Brain pericyte (primary cell): ENCODE measurements at places on chromosomes 7 and 10.
A peak's percentile ranks its signal among the peaks of the same experiment; 100 is the strongest.

- no peak for DNase-seq
These were observed 69.7 kb upstream of the PLPP4 start for GRCh38 chr10:120387326-120387725.

GRCh38 chr10:75288140-75288711, 52.5 kb upstream of the COMTD1 start:
- no peak for DNase-seq

DNA sequence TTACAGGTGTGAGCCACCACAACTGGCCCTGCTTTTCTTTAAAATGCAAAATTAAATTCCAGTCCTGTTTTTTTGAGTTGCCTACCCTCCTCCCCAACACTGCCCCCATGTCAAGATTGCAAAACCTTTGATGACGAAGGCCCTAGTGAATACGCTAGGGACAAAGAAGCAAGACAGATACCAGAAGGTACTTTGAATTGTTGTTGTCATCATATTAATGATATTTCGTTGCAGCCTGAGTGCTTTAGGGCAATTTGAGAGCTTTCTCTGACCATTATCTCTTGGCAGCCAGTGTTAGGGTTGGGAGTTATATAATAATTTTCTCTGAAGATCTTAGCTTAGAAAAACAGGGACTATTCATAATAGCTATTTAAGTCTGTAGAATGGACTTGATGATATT, 7.1 kb downstream of the CCSER2 start:
- no peak for DNase-seq

DNA sequence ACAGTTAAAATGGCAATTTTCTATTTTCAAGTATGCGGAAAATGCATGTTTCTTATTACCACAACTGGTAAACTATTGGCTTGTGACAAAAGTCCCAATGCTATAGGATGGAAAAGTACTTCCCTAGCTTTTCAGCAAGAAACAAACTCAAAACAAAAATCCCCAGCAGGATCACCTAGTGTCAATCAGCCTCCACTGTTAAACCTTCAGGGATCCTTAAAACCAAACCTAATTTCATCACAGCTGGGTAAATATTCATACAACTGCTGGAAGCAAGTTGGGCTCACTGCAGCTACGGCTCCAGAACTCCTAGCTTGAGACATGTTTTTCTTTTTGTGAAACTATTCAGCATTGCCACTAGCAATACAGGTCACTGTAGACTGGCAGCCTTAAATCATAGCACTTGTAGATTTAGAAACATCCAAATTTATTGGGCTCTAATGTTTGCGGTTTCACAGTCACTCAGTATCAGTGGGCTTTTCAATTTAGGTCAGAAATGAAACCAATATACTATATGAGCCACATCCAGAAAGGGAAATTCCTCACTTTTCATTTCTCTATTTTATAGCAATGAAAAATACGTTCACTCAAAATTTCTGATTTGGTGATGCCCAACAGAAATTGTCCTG, 145.2 kb upstream of the ANK3 start:
- DNase-seq: peak; percentile 64

DNA sequence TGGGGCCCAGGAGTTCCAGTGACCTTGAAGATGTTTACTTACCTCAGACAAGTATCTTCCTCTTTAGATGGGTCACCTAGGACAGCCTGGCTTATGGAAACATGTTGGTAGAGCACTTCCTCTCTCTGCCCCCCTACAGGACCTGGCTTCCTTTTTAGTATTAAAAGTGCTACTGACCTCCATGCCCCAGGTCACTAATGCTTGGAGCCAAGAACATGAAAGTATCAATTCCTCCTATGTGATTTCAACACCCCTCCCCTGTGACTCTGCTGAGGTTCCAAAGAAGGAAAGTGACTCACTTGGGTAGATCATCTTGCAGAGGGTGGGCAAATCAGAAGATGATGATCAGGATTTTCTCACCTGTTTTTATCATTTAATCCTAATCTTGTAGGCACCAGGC, 125.3 kb upstream of the CCDC6 start:
- no peak for DNase-seq

GRCh38 chr7:25812086-25812850, 339.7 kb upstream of the NFE2L3 start:
- DNase-seq: no peak

GRCh38 chr10:110910138-110910537, 8.8 kb downstream of the BBIP1 start:
- DNase-seq: no peak

- no peak for DNase-seq
These were observed 183.4 kb upstream of the VIPR2 start for GRCh38 chr7:159328096-159328495.

DNA sequence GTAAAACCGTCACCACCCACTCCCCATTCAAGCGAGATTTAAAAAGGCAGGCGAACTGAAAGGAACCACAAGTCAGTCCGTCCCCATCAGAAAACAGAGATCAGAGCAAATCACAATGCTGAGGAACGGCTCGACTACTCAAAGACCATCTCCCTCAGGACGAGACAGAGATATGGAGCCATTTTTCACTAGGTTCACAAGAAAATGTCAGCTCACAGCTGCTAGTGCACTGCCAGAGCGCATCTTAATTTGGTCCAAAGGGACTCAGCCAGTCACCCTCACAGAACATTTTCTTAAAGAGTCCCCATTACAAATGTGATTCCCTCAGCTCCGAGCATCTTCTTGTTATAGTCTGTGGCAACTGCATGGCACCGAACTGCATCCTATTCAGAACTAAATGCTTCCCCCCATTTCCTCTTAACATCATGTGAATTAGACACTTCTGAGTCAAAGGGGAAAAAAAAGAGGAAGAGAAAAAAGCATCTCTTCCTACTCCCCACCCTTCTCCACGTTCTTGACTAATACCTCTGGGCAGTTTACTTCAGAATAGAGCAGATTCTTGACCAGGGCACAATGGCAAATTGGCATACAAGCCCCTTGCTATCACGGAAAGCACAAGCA, 683.9 kb downstream of the MAGI2 start:
- no peak for DNase-seq

- DNase-seq: no peak
These were observed 8.9 kb upstream of the LRRC18 start for GRCh38 chr10:48948470-48949037.

- DNase-seq: no peak
These were observed 43.5 kb downstream of the KMT2C start for GRCh38 chr7:152392254-152392653.

- no peak for DNase-seq
These were observed 672.9 kb downstream of the MAGI2 start for GRCh38 chr7:78780560-78780959.

- no peak for DNase-seq
These were observed 95.0 kb downstream of the MKI67 start for GRCh38 chr10:128031216-128031615.

- DNase-seq: no peak
These were observed 52.3 kb downstream of the CCDC71L start for GRCh38 chr7:106608661-106609060.

DNA sequence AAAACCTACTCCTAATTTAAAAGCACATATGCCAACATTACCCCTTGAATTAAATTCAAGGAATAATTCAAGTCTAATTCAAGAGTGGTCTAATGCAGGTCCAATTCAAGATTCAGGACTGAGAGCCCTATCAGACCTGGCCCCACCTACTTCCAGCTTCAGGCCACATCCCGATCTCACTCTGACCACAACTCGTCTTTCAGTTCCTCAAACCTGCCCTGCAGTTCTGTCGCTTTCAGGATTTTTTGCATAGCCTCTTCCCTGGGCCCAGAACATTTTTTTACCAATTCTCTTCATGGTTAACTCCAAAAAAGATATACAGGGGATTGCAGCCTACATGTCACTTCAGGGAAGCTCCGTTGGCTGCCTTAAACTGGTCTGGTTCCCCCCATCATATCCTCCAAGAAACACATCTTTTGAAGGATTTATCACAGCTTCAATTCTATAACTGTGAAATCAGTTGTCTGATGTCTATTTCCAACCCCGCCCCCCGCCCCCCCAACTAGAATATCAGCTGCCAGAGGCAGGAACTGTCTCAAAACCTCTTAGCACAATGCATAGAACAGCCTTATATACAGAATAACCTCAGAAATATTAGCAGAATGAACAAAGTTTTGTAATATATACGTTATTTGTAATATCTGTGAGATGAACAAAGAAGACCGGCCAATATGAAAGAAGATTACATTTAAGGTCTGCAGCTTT, 20.8 kb downstream of the CCDC6 start:
- no peak for DNase-seq

DNA sequence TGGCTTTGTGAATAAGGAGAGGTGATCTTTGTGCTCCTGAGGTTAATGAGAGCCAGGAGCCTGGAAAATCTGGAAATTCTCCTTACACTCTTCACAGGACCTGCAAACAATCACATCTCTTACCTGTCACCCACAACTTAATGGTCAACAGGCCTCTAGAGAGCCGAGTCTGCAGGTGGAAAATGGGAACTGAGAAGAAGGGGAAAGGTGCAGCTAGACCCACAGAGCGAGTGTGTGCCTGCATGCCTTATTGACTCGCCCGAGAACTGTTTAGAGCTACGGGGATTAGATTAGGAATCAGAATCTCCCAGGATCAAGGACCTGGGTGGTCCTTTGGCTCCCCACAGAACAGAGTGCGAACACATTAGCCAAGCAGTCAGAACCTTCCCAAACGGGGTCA, 329.6 kb downstream of the PTEN start:
- no peak for DNase-seq

- no peak for DNase-seq
These were observed 18.8 kb upstream of the LIPM start for GRCh38 chr10:88783724-88784123.

DNA sequence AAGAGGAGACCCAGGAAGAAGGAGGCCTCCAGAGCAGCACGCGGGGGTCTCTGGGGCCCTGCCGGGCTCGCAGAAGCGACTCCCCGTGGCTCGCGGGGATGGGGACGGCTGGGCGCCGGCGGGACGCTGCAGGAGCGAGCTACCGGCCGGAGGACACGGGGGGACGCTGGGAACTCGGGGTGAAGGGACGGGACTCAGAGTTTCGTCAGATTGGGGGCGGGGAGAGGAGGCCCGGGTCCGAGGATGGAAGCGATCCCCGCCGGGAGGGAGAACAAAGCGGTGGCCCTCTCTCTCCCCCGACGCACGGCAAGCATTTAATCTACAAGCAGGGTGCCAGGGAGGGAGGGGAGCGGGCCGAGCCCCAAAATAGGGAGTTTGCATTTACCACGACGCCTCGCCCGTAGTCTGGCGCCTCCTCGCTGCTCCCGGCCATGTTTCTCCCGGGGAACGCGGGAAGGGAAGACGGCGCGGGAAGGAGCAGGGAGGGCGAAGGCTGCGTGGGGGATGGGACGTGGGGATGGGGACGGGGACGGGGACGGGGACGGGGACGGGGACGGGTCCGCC, at the start of gene PRTFDC1:
PRTFDC1 (minus strand) TSS at position 464 of the 564 bp plus-strand sequence; CDS start at position 433, 31 bp downstream.
- no peak for DNase-seq

- no peak for DNase-seq
These were observed 1.3 kb downstream of the PDZD8 start for GRCh38 chr10:117373823-117374505.

GRCh38 chr10:725302-725701, 35.8 kb upstream of the DIP2C start:
- DNase-seq: no peak

GRCh38 chr7:26550492-26550891, 258.8 kb downstream of the SNX10 start:
- no peak for DNase-seq

DNA sequence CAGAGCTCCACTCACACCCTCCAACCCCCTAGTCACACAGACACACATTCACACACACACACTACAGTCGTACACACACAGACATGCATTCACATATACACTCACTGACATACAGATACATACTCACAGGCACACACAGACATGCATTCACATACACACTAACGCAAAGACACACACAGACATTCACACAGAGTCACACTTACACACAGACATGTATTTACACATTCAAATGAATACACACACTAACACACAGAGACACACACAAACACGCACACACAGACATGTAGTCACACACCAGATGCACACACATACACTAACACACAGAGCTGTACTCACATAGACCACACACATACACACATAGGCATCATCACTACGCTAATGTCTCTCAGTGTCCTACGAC, 58.0 kb upstream of the MYL10 start:
- no peak for DNase-seq

GRCh38 chr10:17751781-17752445, at the start of gene TMEM236:
TMEM236 (plus strand) TSS chr10:17752201; CDS start chr10:17752296, 95 bp downstream.
- no peak for DNase-seq

- no peak for DNase-seq
These were observed 160.4 kb downstream of the HDAC9 start for GRCh38 chr7:18655912-18656311.

GRCh38 chr7:114874170-114874569, 47.7 kb upstream of the MDFIC start:
- DNase-seq: no peak

GRCh38 chr7:135167365-135167917, 3.1 kb downstream of the CYREN start:
- DNase-seq: no peak

DNA sequence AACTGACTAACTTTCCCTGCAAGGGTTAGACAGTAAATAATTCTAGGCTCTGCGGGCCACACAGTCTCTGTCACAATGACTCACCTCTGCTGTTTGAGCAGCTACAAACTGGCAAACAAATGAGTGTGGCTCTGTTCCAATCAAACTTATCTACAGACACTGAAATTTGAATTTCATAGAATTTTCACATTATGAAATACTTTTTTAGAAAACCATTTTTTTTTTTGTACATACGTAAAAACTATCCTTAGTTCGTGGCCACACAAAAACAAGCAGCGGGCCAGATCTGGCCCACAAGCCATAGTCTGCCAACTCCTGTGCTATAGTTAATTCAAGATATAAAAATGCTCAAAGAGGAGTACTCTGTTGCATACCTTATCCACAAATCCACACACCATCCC, 32.6 kb downstream of the PIP4K2A start:
- DNase-seq: no peak

- no peak for DNase-seq
These were observed 110.2 kb downstream of the TAF3 start for GRCh38 chr10:7928536-7928935.

- no peak for DNase-seq
These were observed 35.6 kb upstream of the ADAM12 start for GRCh38 chr10:126423732-126424491.

DNA sequence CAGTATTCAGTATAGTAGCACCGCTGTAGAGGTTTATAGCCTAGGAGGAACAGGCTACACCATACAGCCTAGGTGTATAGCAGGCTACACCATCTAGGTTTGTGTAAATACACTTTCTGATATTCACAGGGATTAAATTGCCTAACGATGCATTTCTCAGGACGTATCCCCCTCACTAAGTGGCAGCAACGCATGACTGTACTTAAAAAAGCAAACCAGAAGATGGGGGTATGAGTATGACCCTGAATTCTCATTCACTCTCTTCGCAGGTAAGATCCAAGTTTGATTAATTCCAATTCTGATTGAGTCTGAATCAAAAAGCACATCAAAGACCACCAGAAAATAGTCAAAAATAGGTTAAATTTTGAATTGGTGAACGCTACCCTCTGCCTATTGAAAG, 972 bp downstream of the ORC5 start:
- no peak for DNase-seq

DNA sequence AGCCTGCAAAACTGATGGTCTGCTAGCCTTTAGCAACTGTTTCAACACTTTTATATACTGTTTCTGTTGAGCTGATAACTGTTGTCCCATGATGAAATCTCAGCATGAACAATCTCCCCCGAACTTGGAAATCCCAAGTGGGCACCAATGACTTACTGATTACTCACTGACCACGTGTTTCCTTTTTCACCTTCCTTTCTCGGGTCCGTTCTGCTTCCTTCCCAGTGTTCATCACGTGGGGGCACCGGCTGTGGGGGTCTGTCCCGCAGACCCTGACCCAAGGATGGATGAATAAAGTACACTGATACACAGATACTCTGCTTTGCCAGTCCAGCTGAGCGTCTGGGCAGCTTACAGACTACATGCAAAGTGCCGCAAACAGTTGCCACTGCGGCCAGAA, 39.0 kb upstream of the RASGEF1A start:
- DNase-seq: no peak
